ENCODE measurements at places on chromosomes 3 and 15. TPM values are rescaled to one million over a fixed set of nuclear protein-coding genes. Genes with fewer than 3 reads are reported as not detected.
A peak's percentile ranks its signal among the peaks of the same experiment; 100 is the strongest.

- no peak for DNase-seq
Measured at GRCh38 chr15:45121706-45122417, 7.7 kb downstream of the DUOXA2 start.

DNA sequence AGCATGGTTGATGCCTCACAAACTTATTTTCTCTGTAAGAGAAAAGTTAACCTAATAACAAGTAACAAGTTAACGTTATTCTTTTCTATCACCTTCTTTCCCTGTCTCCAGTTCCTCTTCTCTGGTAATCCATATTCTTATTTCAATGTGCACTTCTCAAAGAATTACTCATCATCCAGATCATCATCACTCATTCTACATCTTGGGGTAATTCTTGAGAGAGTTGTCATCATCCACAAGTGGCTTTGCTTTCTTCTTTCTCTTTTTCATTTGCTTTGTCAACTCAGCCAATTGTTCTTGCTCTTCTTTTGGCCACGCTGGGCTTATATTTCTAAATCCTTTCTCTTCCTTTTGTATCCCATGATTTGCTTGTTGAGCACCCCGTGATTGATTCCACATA, 20.8 kb upstream of the RNF111 start:
- no peak for DNase-seq

DNA sequence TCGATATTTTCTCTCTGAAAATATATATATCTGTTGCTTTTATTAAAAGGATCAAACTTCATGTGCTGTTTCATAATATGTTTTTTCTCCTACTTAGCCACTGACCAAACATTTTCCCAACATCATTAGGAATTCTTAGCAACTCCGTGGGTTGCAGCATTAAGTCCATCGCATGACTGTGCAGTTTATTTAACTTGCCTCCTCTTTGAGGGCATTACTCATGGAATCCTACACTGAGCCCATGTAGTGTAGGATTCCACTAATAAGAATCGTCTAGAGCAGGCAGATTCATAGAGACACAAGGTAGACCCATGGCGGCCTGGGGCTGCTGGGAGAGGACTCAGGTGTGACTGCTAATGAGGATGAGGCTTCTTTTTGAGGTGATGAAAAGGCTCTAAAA, 49.3 kb downstream of the CMTM6 start:
- DNase-seq, result no peak

DNA sequence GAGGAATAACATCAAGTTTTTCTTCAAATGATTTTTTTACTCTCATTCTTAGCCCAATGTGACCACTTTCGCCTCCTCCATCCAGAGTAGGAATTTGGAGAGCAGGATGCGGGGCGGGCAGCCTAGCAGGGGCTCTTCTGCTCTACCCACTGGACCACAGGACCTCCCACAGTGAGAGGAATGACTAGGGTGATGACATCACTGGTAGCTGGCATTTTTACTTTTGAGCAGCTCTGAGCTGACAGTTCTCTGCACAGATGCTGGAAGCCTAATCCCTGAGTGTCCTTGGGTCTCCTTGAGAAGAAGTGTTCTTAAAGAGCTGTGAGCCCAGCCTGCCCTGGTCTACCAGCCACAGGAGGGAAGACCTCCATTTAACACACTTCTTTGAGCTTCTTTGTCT, 1.4 kb upstream of the HCN4 start:
- peak; percentile 36 for DNase-seq

The CHRM5 gene
- not detected for total RNA-seq

DNA sequence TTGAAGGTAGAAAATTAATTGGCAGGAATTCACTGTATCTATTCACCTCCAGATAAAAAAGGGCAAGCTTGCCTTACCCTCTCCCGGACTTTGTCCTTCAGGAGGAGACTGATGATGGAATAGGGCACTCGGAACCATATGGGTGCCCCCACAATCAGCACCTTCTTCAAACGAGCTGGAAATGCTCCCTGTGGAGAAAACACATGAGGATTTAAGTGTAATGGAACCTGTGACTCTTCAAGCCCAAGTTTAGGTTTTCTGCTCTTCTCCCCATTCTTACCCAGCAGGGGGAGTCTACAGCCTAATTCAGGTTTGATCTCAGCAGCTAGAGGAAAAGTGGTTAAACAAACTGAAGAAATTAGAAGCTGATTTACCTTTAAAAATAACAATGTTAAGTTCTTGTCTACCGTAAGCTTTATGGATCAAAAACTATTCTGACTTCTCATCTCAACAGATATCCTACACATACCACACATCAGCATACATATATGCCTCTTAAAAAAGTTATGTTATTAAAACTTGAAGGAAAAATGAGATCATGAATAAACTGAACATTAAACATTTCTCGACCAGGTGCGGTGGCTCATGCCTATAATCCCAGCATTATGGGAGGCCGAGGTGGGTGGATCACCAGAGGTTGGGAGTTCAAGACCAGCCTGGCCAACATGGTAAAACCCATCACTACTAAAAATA, 57.5 kb upstream of the SIN3A start:
- DNase-seq, result peak; percentile 57

The LRTM1 gene
- total RNA-seq, result not detected

The RPL39L gene
- total RNA-seq, result 70.6 TPM

DNA sequence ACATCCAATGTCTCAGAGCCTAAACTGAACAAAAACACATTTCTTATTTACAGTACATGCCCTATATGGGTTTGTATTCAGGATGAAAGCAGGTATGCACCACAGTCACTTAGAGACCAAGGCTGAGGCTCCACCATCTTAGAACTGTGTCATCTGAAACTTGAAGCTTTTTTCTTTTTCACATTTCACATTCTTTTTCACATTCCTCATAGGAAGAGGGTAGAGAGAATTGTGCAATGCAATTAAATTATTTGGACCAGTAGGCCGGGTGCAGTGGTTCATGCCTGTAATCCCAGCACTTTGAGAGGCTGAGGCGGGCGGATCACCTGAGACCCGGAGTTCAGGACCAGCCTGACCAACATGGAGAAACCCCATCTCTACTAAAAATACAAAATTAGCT, 591.0 kb downstream of the MECOM start:
- DNase-seq, result no peak

GRCh38 chr15:78438619-78439285, 736 bp downstream of the IREB2 start:
- DNase-seq, result peak; percentile 71

DNA sequence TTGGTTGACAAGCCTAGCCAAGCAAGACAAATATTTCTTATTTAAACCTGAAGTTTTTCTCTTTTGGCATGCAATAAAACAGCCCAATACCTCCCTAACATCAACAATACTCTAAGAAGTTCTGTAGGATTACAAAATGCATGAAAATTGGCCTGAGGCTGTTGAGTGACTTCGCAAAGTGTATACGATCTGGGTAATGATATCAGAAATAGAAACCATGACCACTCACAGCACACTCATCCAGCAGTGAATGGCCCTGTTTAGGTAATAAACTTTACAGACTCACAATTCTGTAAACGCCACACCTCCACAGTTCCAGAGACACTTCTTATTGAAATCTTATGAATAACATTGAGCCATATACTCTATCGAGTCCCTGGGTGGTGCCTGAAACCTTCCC, 83.0 kb upstream of the NAALADL2 start:
- DNase-seq, result no peak

GRCh38 chr3:189108067-189108466, 63.7 kb upstream of the TPRG1 start:
- DNase-seq, result no peak

- DNase-seq, result no peak
Measured at GRCh38 chr3:153287017-153287416, 125.0 kb downstream of the RAP2B start.

The ROPN1 gene
- 0.27 TPM for total RNA-seq

GRCh38 chr15:79849789-79850188, 47.0 kb downstream of the MTHFS start:
- DNase-seq, result peak; percentile 82

- DNase-seq, result no peak
Measured at GRCh38 chr15:92596623-92597022, 59.0 kb downstream of the FAM174B start.

DNA sequence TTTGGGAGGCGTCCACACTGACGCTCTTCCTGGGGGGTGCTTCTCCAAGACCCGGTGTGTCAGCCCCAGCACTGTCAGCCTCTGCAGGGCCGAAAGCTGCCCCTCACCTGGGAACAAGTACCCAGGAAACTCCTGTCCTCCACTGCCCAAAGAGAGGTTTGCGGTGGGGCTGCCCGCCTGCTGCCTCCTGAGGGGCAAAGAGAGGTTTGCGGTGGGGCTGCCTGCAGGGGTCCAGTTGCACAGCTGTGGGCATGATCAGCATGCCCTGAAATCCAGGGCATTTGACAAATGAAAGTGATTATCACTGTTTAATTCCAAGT, 15.1 kb upstream of the SNRPA1 start:
- no peak for DNase-seq

- no peak for DNase-seq
Measured at GRCh38 chr15:56442354-56442753, 22.6 kb downstream of the MNS1 start.

GRCh38 chr3:16401273-16401672, 112.2 kb downstream of the RFTN1 start:
- DNase-seq, result no peak

The AP2M1 gene
- 269 TPM for total RNA-seq

- no peak for DNase-seq
Measured at GRCh38 chr15:29433507-29434248, 164.1 kb upstream of the NSMCE3 start.

GRCh38 chr15:84727429-84727828, 11.5 kb upstream of the SEC11A start:
- no peak for DNase-seq

DNA sequence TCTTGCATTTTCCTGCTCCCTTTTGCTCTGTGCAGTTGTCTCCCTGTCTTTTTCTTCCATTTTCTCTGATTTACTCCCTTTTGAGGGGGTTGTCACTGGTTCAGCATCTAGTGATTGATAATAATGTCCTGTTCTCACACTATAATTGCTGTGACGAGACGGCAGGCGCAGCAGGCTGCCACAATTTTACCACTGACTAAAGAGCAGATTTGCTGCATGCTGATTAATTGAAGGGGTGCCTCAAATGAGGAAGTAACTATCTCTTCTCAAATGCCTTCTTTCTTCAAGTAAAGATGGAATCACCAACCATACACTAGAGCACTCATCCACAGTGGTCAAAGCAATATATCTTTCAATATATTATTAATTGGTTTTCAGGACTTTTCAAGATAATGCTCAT, 219.3 kb downstream of the CBLB start:
- no peak for DNase-seq

The NPTN gene
- total RNA-seq, result 121 TPM

GRCh38 chr15:78085928-78086327, 6.4 kb upstream of the SH2D7 start:
- no peak for DNase-seq

The CLDN18 gene
- total RNA-seq, result not detected

- DNase-seq, result peak; percentile 54
Measured at GRCh38 chr15:58331913-58332675, 99.7 kb upstream of the LIPC start.

- no peak for DNase-seq
Measured at GRCh38 chr3:31091748-31092147, 197.3 kb upstream of the GADL1 start.

GRCh38 chr3:82012775-82013174, 251.3 kb upstream of the GBE1 start:
- DNase-seq, result no peak

- no peak for DNase-seq
Measured at GRCh38 chr3:5194801-5195509, 7.4 kb downstream of the EDEM1 start.

DNA sequence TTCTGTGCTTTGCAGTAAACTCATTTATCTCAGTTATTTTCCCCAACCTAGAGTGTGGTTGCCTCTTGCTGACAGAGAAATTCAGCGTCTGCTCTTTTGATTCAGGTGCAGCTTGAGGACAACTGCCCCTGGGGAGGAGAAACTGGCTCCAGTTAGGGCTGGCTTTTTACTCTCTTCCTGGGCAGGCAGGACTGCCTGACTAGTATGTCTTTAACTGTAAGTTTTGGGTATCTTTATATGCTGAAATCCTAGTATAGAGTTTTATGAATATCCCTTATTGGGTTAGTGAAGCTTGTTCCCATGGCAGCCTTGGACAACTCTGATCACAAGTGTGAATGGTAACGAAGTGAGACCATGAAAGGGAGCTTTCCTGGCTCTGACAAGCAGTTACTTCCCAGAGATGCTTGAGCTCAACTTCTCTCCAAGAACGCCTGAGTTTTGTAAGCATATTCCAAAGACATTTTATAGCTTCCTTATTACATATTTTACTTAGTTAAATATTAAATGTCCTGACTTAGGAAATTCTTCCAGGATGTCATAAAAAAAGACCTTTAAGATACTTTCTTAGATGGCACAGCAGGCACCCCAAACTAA, 27.1 kb downstream of the CCNB2 start:
- no peak for DNase-seq

Measured in GM23338 (cell line).